ENCODE measurements at places on chromosomes 2 and 18.

GRCh38 chr2:147531269-147531668 lies 313.6 kb upstream of the ACVR2A start:
- DNase-seq = no peak

DNA sequence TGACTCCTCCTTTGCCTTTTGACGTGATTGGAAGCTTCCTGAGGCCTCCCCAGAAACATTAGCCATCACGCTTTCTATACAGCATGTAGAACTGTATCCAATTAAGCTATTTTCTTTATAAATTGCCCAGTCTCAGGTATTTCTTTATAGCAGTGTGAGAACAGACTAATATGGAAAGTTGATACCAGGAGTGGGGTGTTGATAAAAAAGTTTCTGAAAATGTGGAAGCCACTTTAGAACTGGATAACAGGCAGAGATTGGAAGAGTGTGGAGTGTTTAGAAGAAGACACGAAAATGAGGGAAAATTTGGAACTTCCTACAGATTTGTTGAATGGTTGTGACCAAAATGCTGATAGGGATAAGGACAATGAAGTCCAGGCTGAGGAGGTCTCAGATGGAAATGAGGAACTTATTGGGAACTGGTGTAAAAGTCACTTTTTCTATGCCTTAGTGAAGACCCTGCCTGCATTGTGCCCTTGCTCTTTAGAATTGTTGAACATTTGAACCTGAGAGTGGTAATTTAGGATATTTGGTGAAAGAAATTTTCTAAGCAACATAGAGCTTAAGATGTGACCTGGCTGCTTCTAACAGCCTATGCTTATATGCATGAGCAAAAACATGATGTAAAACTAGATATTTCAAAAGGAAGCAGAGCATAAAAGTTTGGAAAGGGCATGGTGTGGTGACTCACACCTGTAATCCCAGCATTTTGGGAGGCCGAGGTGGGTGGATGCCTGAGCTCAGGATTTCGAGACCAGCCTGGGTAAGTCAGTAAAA lies 969.7 kb downstream of the DSC3 start:
- DNase-seq = no peak

DNA sequence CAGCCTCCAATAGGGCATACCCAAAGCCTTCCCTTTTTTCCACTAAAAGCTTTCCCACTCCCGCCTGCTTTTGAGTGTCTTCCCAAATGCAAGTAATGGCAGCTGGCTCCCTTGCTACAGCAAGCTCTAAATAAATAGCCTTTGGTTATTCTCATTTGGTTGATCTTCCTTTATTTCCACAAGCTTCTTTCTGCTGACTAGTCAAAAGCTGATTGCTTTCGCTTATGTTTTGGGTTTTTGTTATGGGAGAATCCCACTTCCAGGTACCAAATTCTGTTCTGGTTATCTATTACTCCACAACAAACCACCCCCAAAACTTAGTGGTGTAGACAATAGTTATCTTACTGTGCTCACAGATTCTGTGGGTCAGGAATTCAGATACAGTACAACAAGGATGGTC lies 22.3 kb downstream of the SP5 start:
- no peak for DNase-seq

GRCh38 chr2:55133467-55134315 lies 83.4 kb upstream of the RTN4 start:
- peak; percentile 21 for DNase-seq

DNA sequence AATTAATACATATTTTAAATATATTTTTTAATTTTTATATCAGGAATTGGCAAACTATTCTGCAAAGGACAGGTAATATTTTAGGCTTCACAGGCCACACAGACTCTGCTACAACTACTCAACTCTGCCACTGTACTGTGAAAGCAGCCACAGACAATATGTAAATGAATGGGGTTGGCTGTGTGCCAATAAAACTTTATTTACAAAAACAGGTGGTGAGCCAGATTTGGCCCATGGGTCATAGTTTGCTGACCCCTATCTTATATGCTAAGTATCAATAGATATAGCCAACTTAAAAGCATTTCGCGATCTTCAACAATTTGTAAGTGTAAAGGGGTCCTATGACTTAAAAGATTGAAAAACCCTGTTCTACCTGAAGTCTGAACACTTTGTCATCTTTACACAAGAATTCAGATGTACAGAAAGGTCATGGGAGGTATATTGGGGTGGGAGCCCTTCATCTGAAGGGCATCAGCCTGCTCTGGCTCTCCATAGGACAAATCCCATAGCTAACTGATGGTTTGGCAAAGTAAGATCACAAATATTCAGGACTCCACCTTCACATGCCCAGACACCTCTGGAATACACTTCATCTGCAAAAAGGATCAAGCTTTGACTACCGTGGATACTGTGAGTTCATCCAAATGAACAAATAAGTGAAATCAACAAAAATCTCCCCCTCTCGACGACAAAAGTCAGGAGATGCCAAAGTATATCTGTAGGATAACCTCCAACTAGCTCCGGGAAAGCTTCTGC lies 65.9 kb downstream of the C1D start:
- no peak for DNase-seq

DNA sequence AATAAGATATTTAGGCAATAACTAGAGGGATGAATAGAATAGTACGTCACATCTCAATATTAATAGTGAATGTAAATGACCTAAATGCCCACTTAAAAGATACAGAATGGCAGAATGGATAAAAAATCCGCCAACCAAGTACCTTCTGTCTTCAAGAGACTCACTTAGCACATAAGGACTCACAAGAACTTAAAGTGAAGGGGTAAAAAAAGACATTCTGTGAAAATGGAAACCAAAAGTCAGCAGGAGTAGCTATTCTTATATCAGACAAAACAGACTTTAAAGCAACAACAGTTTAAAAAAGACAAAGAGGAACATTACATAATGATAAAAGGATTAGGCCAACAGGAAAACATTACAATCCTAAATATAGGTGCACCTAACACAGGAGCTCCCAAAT lies 56.7 kb upstream of the DSC1 start:
- DNase-seq = no peak

DNA sequence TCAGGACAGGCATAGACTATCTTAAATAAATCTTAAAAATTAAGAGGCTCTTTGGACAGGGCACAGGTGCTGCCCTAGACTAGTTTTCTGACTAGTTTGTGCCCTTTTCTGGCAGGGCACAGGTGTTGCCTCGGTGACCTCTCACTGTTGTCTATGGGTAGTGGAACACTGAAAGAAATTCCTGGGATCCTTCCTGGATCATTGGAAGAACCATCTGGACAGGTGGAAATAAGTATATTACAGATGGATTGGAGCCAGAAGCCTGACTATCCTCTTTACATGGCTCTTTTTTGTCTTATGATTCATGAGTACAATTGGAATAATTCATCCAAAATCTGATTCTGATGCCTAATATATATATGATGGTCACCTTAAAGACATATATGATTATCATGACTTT lies 286.6 kb downstream of the RIT2 start:
- DNase-seq = no peak

DNA sequence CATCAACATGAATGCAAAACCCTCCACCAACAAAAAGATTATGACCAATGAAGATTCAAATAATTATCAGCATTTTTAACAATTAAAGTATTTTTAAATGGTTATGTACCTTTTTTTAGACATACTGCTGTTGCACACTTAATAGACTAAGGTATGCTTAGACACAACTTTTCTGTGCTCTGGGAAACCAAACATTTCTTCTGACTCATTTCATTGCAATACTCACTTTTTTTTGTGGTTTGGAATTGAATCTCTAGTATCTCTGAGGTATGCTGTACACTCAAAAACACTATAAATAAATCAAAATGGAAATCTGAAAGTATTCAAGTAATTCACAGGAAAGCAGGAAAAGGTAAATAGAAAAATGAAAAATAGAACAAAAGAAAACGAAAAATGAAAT lies 247.9 kb upstream of the POU3F3 start:
- DNase-seq = no peak

DNA sequence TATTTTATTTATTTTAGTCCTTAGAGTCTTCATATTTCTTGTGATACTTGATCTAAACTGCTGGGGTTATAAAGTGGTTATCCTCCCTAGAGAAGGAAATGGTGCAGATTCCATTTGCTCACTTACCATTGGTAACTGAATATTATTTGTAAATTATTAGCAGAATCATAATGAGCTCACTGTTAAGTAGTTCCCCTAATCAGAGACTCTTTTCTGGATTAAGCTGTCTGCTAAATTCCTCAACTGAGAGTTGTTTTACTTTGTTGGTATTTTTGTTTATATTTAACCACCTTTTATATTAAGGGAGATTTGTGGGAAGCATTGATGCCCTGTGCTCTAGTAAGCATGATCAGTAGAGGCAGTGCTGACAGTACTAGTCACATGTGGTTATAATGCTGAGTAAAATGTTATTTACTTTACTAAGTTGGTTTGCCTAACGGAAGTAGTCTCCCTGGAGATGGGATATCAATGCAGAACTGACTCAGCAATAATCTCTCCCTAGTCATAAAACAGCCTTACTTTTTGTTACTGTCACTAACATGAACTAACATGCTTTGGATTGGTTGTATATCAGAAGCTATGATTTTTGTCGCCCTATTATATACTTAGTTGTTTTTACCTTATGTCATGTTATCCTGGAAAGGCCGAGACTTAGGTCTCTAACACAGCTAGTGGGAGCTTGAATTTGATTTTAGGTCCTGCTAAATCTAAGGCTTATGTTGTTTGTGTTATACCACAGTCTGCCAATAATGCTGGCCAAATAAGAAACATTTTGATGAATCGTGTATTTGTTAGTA lies 166.7 kb downstream of the MCFD2 start:
- DNase-seq = peak; percentile 37

DNA sequence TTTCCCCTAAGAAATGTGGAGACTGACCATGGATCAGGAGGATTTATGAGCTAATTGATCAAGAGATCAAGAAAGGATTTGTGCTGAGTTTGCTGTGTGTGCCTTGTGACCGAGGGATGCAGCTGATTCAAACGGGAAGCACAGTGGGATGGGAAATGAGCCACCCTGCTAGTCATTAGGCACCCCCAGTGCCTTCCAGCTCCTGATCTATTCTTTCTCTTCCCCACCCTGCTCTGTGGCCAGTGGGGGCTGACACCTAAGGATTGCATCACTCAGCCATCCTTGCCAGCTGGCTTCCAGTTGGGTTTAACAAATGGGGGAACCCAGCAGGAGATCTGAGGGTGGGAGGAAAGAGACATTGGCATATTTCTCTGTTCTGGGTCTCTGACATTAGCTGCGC lies 132.2 kb upstream of the CXCR4 start:
- no peak for DNase-seq

All from kidney epithelial cell (primary cell).